Type B pancreatic cell (in vitro differentiated cells): ENCODE measurements at places on chromosomes 2 and 18. TPM values are rescaled to one million over a fixed set of nuclear protein-coding genes. Genes with fewer than 3 reads are reported as not detected.
A peak's percentile ranks its signal among the peaks of the same experiment; 100 is the strongest.

GRCh38 chr18:2606335-2606734 is 35.0 kb downstream of the NDC80 start:
- H3K27ac ChIP-seq = no peak overlapping the region
- no peak for DNase-seq
- no peaks in the 10 kb centered on the region for H3K4me1 ChIP-seq
- no peaks in the 10 kb centered on the region for H3K27me3 ChIP-seq

DNA sequence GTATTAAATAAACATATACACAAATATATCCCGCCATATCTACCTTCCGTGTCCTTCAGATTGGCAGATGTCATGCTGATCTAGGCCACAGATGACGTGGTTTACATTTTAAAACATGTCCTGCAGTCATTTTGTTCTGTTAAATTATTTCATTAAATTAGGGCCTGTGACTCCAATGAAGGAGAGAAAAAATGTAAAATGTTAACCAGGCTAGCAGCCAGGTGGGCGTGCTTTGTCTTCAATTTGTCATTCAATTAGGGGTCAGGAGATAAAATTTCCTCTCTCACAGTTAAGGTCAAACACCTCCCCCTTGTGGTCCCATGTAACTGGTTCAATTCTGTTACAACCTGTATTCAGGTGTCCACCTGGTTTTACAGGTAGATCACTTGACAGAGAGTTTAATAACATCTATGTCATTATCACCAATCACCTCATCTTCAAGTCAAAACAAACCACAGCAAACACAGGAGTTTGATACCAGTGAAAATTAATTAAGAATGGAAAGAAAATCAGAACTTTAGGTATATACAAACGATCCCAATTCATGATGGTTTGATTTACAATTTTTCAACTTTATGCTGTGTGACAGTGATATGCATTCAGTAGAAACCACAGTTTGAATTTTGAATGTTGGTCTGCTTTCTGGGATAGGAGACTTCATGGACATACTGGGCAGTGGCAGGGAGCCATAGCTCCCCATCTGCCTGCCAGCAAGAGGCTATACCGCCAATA is 339.4 kb downstream of the CMPK2 start:
- no peak for DNase-seq
- H3K27me3 ChIP-seq = peaks cover 6% of the 10 kb centered on the region
- peaks cover 35% of the 10 kb centered on the region for H3K4me1 ChIP-seq
- H3K27ac ChIP-seq = no peak overlapping the region
- peak overlapping the region; percentile 51 for H3K4me3 ChIP-seq

- H3K36me3 ChIP-seq = no peaks in the 10 kb centered on the region
- no peak for DNase-seq
- no peak overlapping the region for H3K27ac ChIP-seq
- H3K4me1 ChIP-seq = no peaks in the 10 kb centered on the region
- H3K27me3 ChIP-seq = no peaks in the 10 kb centered on the region
Measured at GRCh38 chr2:144759746-144760145, 239.8 kb upstream of the ZEB2 start.

- H3K4me3 ChIP-seq = no peak overlapping the region
- H3K4me1 ChIP-seq = peaks cover 10% of the 10 kb centered on the region
- DNase-seq = no peak
- no peak overlapping the region for H3K27ac ChIP-seq
- H3K36me3 ChIP-seq = no peaks in the 10 kb centered on the region
Measured at GRCh38 chr2:221897718-221898117, 325.6 kb upstream of the EPHA4 start.

DNA sequence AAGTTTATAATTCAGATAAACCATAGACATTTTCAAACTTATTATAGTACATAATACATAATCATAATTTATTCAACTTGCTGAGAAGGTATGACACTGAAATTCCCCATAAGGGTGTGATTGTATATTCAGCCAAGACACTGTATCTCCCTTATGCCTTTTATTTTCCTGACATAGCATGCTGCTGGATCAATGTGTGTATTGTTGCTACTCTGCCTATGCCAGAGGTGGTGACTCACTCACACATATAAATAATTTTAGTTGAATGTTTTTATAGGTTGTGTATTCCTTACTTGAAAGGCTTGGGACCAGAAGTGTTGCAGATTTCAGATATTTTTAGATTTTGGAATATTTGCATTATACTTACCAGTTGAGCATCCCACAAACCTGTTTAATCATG is 86.8 kb downstream of the VRK2 start:
- H3K4me1 ChIP-seq = peaks cover 21% of the 10 kb centered on the region
- no peak overlapping the region for H3K27ac ChIP-seq
- H3K36me3 ChIP-seq = peaks cover 8% of the 10 kb centered on the region
- H3K4me3 ChIP-seq = no peak overlapping the region
- DNase-seq = no peak

DNA sequence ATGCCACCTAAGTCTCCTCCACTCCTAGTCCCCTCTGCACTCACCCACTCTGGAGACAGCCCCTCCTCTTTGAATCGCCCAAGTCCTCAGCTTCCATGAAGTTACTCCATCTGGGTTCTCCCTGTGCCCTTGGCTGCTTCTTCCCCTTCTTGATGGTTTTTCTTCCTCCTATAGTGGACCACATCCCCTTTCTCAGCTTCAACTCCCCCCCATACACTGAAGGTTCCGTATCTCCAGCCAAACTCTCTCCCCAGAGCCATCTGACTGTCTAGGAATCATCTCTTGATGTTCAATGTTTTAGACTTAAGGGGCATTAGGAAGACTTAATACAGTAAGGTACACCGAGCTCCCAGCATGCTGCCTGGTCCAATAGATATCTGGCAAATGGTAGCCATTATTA is 39.6 kb downstream of the EMX1 start:
- peaks cover 6% of the 10 kb centered on the region for H3K36me3 ChIP-seq
- DNase-seq = no peak
- no peak overlapping the region for H3K4me3 ChIP-seq

GRCh38 chr2:139369423-139370409 is 589.5 kb upstream of the NXPH2 start:
- no peak overlapping the region for H3K4me3 ChIP-seq
- no peak for DNase-seq
- H3K27ac ChIP-seq = no peak overlapping the region
- peaks cover 4% of the 10 kb centered on the region for H3K4me1 ChIP-seq
- H3K36me3 ChIP-seq = no peaks in the 10 kb centered on the region

GRCh38 chr18:48396561-48396960 is 12.6 kb downstream of the ZBTB7C start:
- no peak overlapping the region for H3K27ac ChIP-seq
- no peaks in the 10 kb centered on the region for H3K36me3 ChIP-seq
- DNase-seq = no peak

- no peaks in the 10 kb centered on the region for H3K36me3 ChIP-seq
- peaks cover 22% of the 10 kb centered on the region for H3K4me1 ChIP-seq
- peak overlapping the region; percentile 88 for H3K27ac ChIP-seq
- H3K4me3 ChIP-seq = no peak overlapping the region
Measured at GRCh38 chr18:24799176-24799575, 338.7 kb downstream of the HRH4 start.

DNA sequence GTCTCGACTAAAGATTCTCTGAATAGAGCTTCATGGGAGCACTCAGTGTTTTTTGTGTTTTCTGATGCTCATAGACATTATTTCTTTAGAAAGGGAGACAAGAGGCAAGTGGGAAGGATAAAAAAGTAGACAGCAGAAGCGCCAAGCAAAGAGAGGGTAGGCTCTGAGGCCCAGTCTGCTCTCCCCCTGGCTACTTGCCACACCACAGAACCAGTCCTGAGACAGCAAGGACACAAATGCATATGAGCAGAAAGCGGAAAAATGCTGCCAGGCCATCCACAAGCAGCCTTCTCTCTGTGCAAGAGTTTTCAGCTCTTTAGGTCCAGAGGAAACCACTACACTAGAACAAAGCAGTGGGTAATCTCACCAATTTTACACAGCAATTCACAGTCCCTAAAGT is 285.4 kb downstream of the ZNF521 start:
- peaks cover 17% of the 10 kb centered on the region for H3K4me1 ChIP-seq
- H3K27me3 ChIP-seq = no peaks in the 10 kb centered on the region
- peaks cover 10% of the 10 kb centered on the region for H3K36me3 ChIP-seq
- H3K27ac ChIP-seq = no peak overlapping the region
- H3K4me3 ChIP-seq = peak overlapping the region; percentile 38

- H3K4me1 ChIP-seq = peaks cover 4% of the 10 kb centered on the region
- DNase-seq = no peak
- H3K4me3 ChIP-seq = peak overlapping the region; percentile 85
- no peaks in the 10 kb centered on the region for H3K36me3 ChIP-seq
Measured at GRCh38 chr2:60735496-60736250, 20.4 kb upstream of the PAPOLG start.

DNA sequence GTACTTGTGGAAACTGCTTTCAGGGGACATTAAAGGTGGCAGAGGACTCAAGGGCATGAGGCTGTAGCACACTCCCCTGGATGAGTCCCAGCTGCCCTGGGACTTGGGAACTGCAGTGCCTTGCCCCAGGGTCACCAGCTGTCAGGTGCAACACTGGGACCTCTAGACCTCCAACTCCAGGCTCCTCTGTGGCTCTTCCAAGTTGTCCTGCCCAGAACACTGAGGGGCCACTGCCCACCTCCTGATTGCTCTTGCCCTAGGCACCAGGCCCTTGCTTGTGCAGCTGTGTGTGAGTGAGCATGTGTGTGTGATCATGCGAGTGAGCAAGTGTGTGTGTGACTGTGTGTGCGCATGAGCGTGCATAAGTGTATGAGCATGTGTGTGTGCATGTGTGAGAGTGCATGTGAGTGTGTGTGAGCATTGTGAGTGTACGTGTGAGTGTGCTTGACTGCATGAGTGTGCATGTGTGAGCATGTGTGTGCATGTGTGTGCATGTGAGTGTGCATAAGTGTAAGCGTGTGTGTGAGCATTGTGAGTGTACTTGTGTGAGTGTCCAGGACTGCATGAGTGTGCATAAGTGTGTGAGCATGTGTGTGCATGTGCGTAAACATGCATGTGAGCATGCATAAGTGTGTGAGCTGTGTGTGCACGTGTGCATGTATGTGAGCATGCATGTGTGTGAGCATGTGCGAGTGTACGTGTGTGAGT is 301.5 kb downstream of the NDUFA10 start:
- no peak overlapping the region for H3K4me3 ChIP-seq
- no peaks in the 10 kb centered on the region for H3K27me3 ChIP-seq
- no peaks in the 10 kb centered on the region for H3K36me3 ChIP-seq
- peak; percentile 34 for DNase-seq
- no peaks in the 10 kb centered on the region for H3K4me1 ChIP-seq

GRCh38 chr2:23360571-23361125 is 24.3 kb upstream of the KLHL29 start:
- no peak overlapping the region for H3K27ac ChIP-seq
- H3K4me3 ChIP-seq = no peak overlapping the region
- no peak for DNase-seq
- H3K4me1 ChIP-seq = peaks cover 5% of the 10 kb centered on the region
- no peaks in the 10 kb centered on the region for H3K36me3 ChIP-seq
- no peaks in the 10 kb centered on the region for H3K27me3 ChIP-seq

GRCh38 chr2:127437056-127437455 is 18.8 kb downstream of the PROC start:
- H3K36me3 ChIP-seq = no peaks in the 10 kb centered on the region
- no peaks in the 10 kb centered on the region for H3K27me3 ChIP-seq
- no peak overlapping the region for H3K27ac ChIP-seq

- no peaks in the 10 kb centered on the region for H3K4me1 ChIP-seq
- H3K27me3 ChIP-seq = no peaks in the 10 kb centered on the region
- no peak for DNase-seq
- H3K36me3 ChIP-seq = peaks cover 25% of the 10 kb centered on the region
Measured at GRCh38 chr2:197606180-197606579, 69.2 kb downstream of the RFTN2 start.

- no peak for DNase-seq
- no peaks in the 10 kb centered on the region for H3K27me3 ChIP-seq
- H3K36me3 ChIP-seq = no peaks in the 10 kb centered on the region
- H3K4me3 ChIP-seq = no peak overlapping the region
Measured at GRCh38 chr2:147884830-147885229, 40.0 kb downstream of the ACVR2A start.

DNA sequence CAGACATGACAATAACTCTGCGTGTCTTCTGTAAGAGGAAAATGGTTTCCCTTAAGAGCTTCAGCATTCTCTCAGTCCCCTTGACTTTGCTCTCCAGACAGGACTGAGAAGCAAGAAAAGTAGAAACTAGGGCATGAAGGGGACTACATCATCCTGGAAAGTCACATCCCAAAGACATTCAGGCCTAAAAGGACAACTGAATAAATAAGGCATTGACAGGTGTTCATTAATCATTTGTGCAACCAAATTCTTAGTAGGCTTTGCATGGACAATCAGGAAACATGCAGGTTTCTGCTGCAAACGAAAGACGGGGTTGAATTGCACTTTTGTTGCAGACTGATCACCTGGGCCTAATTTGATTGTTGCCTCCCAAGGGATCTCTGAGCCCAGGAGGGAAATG is 1.2 kb upstream of the SGPP2 start:
- H3K27ac ChIP-seq = no peak overlapping the region
- H3K4me3 ChIP-seq = peak overlapping the region; percentile 89
- H3K4me1 ChIP-seq = peaks cover 28% of the 10 kb centered on the region
- DNase-seq = no peak
- H3K27me3 ChIP-seq = peaks cover 67% of the 10 kb centered on the region

GRCh38 chr2:175855236-175855635 is 146.8 kb downstream of the LNPK start:
- no peaks in the 10 kb centered on the region for H3K36me3 ChIP-seq
- DNase-seq = no peak
- no peak overlapping the region for H3K4me3 ChIP-seq
- H3K27me3 ChIP-seq = no peaks in the 10 kb centered on the region
- no peak overlapping the region for H3K27ac ChIP-seq

DNA sequence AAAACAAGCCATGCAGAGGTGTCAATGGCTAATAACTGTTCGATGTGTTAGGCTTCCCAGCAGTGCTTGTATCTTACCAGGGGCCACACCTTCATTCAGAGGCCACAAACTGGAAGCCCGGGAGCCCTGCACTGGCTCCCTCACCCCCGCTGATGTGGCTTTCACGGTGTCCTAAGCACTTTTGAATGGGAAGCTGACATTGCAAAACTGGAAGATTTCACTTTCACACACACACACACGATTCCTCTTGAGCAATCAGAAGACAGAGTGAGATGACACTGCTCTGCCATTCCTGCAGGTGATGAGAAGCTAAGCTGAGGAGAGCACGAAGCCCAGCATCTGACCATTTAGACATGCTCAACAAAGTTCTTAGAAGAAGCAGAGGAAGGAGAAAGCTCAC is 8.6 kb upstream of the ZNF407 start:
- H3K36me3 ChIP-seq = peaks cover 6% of the 10 kb centered on the region
- no peak overlapping the region for H3K4me3 ChIP-seq
- H3K4me1 ChIP-seq = no peaks in the 10 kb centered on the region
- H3K27ac ChIP-seq = no peak overlapping the region

The GPR55 gene
- 0.24 TPM in 1 of 2 replicates, not detected in the other for total RNA-seq

The MOGAT1 gene
- 0.45 TPM in 1 of 2 replicates, not detected in the other for total RNA-seq

The FAM161A gene
- total RNA-seq = 3.6 and 12.3 TPM in 2 replicates

The CCBE1 gene
- 8.3 and 51.3 TPM in 2 replicates for total RNA-seq

The TSPYL6 gene
- not detected in 2 replicates for total RNA-seq

The SULT1C2 gene
- total RNA-seq = 4.2 and 5.9 TPM in 2 replicates

The DSG1 gene
- 4.8 and 40.8 TPM in 2 replicates for total RNA-seq

The ACMSD gene
- total RNA-seq = 0.14 TPM in 1 of 2 replicates, not detected in the other

The UGT1A1 gene
- 0.21 and 0.77 TPM in 2 replicates for total RNA-seq

The PLEKHA3 gene
- total RNA-seq = 16.2 and 20.7 TPM in 2 replicates

The CCNYL1 gene
- total RNA-seq = 20.8 and 30.7 TPM in 2 replicates

The STPG4 gene
- 0.36 TPM in 1 of 2 replicates, not detected in the other for total RNA-seq

The TNP1 gene
- not detected in 2 replicates for total RNA-seq
